Germinal center (tissue), 1 donor: ENCODE measurements at places on chromosomes 7 and 10.

- DNase-seq, result no peak
Observed at GRCh38 chr10:42986633-42987032, 90.2 kb upstream of the RET start.

GRCh38 chr7:30595436-30596013 is 847 bp downstream of the GARS1 start:
- DNase-seq, result peak; percentile 10

- DNase-seq, result no peak
Observed at GRCh38 chr7:20232848-20233247, 15.7 kb upstream of the MACC1 start.

DNA sequence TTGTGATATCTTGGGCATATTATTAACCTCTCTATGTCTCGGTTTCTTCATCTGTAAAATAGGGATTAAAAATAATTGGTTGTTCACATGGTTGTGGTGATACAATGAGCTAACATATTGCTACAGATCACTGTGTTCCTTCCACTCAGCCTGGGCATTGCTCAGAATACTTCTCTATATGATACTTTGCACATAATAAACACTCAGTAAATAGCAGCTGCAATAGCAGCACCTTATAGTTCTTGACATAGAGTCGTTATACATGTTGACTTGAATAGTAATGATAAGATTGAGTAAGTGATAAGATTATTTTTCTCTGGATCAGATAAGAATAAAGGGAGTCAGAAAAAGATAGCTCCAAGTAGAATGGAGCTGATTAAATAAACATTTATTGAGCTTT is 42.3 kb downstream of the PTTG1IP2 start:
- DNase-seq, result no peak

DNA sequence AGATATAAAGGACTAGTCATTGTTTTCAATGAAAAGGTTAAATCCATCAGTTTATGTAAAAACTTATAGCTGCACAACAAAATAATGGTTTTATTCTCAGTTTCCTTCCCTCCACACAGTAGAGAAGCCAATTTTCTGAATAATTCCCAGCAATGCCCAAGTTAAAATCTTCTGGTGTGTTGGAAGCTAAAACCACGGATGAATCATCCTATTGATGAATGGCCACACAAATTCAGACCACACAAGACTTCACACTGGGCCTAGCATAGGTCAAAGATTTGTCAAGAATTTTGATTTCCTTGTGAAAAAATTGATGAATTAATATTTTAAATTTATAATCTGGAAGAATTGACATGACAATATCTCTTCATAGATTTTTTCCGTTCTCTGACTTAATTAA is 617.6 kb downstream of the INHBA start:
- no peak for DNase-seq

DNA sequence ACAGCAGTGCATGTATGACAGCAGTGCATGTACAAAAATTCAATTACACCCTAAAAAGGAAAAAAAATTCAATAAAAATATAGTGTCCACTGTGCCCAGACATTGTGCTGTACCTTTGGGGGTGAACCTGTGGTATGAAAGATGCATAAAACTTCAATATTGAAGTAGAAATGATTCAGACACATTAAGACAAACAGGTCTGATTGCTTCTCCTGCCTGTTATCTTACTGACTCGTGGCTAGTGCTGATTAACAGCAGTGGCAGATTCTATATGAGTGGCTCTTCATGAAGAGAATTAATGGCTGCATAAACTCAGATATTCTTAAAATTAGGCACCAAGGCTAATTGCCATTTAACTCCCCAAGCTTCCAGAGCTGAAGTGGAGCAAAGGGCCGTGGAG is 37.9 kb downstream of the GATA3 start:
- DNase-seq, result no peak

- no peak for DNase-seq
Observed at GRCh38 chr10:121087688-121088087, 236.5 kb downstream of the WDR11 start.

- no peak for DNase-seq
Observed at GRCh38 chr7:15715435-15715834, 29.0 kb upstream of the MEOX2 start.

DNA sequence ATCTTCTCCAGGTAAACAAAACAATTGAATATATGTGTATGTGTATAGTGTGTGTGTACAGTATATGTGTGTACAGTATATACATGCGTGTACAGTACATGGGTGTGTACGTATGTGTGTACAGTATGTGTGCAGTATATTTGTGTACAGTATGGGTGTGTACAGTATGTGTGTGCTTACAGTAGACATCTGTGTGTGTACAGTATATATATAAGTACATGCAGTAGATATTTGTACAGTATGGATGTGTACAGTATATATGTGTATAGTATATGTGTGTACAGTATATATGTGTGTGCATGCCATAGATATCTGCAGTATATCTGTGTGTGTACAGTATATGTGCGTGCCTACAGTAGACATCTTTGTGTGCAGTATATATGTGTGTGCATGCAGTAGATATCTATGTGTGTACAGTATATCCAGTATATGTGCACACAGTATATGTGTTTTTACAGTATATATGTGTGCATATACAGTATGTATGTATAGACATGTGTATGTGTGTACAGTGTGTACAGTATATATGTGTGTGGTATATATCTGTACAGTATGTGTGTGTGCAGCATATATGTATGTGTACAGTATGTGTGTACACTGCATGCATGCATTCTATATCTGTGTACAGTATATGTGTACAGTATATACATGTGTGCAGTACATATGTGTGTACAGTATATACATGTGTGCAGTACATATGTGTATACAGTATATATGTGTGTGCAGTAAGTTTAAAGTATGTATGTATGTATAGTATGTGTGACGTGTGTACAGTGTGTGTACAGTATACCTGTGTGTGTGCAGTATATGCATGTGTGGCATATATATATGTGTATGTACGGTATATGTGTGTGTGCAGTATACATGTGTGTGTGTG is 37.3 kb upstream of the SLC39A12 start:
- no peak for DNase-seq

- no peak for DNase-seq
Observed at GRCh38 chr10:115049960-115050359, 43.2 kb upstream of the ATRNL1 start.

- no peak for DNase-seq
Observed at GRCh38 chr10:4303045-4303444, 518.0 kb upstream of the KLF6 start.

- DNase-seq, result no peak
Observed at GRCh38 chr10:57664815-57665214, 602.9 kb downstream of the IPMK start.

DNA sequence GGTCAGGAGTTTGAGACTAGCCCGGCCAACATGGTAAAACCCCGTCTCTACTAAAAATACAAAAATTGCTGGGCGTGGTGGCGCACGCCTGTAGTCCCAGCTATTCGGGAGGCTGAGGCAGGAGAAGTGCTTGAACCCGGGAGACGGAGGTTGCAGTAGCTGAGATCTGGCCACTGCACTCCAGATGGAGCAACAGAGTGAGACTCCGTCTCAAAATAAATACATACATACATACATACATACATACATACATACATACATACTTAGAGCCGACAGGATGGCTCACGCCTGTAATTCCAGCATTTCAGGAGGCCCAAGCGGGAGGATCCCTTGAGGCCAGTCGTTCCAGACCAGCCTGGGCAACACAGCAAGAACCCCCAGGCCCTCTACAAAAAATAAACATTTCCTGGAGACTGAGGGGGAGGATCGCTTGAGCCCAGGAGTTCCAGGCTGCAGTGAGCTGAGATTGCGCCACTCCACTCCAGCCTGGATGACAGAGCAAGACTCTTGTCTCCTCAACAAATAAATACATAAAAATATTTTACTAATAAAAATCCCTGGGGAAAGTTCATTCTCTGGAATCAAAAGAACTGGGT is 90.9 kb upstream of the TNRC18 start:
- no peak for DNase-seq

GRCh38 chr7:81170291-81170690 is 251.4 kb upstream of the SEMA3C start:
- DNase-seq, result no peak

DNA sequence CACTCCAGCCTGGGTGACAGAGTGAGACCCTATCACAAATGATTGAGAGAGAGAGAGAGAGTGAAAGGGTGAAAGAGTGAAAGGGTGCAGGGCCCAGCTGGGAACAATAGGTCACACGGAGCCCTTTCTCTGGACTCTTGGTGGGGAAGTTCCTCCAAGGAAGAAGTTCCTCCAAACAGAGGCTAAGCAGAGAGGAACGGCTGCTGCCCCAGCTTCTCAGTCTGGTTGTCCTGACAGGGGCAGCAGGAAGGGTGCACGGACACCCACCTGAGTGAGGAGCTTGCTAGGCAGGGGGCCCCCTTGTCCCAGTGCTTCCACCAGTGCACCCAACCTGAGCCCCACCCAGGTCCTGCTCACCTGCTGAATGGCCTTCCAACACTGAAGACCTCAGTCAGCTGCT is 38.8 kb upstream of the MYL10 start:
- DNase-seq, result no peak

GRCh38 chr7:124652237-124652636 is 113.4 kb downstream of the GPR37 start:
- no peak for DNase-seq

- no peak for DNase-seq
Observed at GRCh38 chr10:14200698-14201544, 129.8 kb downstream of the FRMD4A start.

DNA sequence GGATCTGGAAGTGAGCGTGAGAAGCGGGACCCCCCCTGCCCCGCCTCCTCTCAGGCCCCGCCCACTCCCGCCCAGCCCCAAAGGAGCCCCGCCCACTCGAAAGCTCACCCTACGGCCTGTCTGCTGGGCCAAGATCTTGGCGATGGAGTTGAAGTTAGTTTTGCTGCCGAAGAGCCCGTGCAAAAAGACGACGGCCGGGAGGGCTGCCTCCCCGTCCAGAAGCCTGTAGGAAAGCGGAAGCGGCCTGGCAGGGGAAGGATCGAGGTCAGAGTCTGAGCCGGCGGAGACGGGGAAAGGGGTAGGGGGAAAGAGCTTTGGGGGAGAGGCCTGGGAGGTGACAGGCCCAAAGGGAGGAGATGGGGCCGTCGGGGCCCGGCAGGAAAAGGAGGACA is 386 bp downstream of the ABHD11 start:
- peak; percentile 84 for DNase-seq

- no peak for DNase-seq
Observed at GRCh38 chr10:90884431-90884830, 12.7 kb downstream of the RPP30 start.

DNA sequence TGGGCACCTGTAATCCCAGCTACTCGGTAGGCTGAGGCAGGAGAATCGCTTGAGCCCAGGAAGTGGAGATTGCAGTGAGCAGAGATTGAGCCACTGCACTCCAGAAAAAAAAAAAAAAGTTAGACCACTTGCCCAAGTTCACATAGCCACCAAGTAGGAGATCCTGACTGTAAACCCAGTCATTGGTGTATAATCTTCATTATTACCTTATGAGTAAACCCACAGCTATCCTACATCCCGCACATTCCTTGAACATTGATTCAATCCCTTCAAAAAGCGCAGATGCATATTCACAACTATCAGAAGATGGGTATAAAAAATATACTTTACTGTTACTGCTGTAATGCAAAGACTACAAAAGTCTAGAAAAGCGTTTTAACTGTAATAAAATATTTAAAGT is 512.9 kb downstream of the SUGCT start:
- no peak for DNase-seq

DNA sequence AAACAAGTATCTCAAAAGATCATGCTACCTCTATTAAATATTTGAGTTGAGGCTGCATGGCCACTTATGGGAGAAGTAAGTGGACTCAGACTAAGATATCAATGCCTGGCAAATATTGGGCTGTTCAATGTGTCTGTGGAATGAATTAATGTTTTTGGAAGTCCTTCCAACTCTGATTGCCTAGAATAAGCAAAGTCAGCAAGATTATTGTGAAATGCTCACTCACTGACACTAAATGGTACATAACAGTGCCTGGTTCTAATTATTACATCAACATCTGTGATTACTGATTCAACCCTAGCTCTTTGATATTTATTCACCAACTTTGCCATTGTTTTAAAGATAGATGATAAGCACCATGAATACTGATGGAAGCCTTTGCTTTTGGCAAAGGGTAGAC is 45.5 kb upstream of the HDAC9 start:
- no peak for DNase-seq

GRCh38 chr10:62651341-62651740 is 153.2 kb upstream of the ADO start:
- no peak for DNase-seq

GRCh38 chr7:119472408-119473038 is 800.5 kb upstream of the KCND2 start:
- DNase-seq, result no peak

DNA sequence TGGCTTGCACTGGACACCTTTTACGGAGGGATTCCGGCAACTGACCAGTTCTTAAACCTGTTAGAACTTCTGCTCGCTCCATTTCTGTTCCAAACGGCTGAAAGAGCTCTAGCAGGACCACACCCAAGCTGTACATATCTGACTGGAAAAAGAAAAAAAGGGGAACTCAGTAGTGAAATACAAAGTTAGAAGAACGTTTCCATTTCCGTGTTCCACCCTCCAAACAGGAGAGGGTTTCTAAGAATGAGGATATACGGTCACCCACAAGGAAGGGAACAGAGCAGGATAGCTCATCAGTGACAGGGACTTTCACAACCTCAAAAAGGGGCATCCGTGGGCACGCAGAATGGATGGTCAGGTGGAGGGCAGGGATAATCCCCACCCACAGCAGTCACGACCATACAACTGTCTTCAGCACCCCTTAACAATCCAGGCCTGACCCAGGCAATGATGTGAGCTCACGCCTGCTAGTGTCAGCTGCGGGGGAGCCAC is 4.3 kb upstream of the ANKRD61 start:
- DNase-seq, result no peak

GRCh38 chr10:670038-670437 is 19.4 kb downstream of the DIP2C start:
- DNase-seq, result no peak

DNA sequence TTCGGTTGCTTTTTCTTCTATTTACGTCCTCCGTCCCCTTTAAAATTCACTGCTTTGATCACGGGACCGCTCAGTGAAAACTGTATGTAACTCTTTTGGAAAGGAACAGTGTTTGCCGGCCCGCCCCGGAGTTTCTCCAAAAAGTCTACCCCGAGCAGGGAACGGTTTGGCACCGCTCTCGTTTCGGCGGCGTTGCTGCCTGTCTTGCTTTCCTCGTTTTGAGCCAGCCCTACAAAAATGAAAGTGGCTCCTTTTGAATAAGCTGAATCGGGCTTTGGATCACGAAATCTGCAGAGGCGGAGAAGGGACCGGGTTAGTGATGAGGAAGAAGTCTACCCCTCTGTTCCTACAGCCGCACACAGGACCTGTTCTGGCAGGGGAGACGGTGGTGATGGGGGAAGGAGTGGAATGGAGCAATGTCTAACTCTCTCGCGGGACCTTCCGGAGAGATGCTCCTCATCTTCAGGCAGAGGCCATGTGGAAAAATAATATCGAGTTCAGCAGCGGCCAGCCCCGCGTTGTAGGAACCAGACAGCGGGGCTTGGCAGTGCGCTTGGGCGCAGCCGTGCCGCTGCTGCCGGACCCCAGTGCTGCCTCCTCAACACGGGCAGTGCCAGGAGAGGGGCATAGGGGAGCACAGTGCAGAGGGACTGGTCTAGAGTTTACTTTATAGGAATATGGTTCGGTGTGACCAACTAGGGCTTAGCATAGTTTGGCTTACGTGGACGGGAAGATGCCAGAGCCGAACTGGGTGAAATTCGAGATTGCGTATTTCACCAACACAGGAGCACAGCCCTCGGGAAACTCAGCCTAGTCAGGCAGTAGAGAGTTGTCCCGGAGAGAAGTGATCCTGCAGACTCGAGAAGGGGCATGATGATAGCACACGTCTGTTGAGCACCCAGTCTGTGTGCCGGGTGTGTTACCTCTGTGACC is 1.4 kb downstream of the HTRA1 start:
- DNase-seq, result no peak

- DNase-seq, result no peak
Observed at GRCh38 chr7:45647967-45648670, 74.0 kb downstream of the ADCY1 start.
